ENCODE measurements at places on chromosomes 3 and 15.

- DNase-seq = no peak
These were observed 9.9 kb downstream of the THAP10 start for GRCh38 chr15:70882361-70882760.

GRCh38 chr3:94291686-94292085 is 228.8 kb downstream of the NSUN3 start:
- DNase-seq = no peak

GRCh38 chr3:26018889-26019288 is 229.0 kb downstream of the OXSM start:
- no peak for DNase-seq

GRCh38 chr15:90029024-90029423 is 27.9 kb downstream of the ZNF710 start:
- no peak for DNase-seq

DNA sequence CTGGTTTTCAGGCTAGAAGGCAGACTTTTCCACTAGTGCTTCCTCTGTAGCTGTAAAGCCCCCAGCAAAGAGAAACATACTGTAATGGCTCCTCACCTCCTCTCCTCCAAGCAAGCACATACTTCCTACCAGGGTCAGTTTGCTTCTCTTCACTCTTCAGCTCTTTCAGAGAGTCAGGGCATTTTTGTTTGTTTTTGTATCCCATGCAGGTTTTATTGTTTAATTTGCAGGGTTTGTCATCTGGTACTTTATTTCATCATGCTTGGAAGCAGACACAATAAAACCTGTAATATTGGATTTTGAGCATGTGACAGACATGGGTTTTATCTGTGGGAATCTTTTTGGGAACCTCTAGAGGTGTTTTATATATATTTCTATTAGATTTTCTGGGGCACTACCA is 753.3 kb upstream of the ROBO1 start:
- DNase-seq = no peak

- DNase-seq = no peak
These were observed 1.8 kb downstream of the ZBTB38 start for GRCh38 chr3:141370065-141370533.

GRCh38 chr15:52220937-52221660 is 29.9 kb upstream of the GNB5 start:
- DNase-seq = no peak

DNA sequence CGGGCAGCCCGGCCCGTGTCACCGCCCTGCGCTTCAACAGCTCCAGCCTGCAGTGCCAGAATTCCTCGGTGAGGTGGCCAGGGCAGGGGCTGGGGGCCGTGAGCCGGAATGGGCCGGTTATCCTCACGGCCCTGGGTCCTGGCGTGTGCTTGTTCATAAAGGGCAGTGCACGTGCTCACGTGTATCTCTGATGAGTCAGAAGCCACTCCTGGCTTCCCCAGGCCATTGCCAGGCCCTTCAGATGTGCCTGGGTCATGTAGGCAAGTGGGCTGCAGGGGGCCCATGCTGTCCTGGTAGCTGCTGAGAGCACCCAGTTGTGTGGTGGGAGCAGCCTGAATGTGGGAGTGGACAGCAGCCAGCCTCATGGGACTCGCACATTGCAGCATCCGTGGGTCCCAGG is 29.2 kb downstream of the PLXNA1 start:
- no peak for DNase-seq

GRCh38 chr3:63631670-63632069 is 20.8 kb upstream of the SNTN start:
- DNase-seq = no peak

GRCh38 chr3:99829844-99830243 is 12.2 kb downstream of the CMSS1 start:
- DNase-seq = no peak

GRCh38 chr3:46395210-46395661 is 11.6 kb downstream of the CCR5AS start:
- DNase-seq = no peak

GRCh38 chr3:152622811-152623167 is 212.1 kb upstream of the P2RY1 start:
- no peak for DNase-seq

DNA sequence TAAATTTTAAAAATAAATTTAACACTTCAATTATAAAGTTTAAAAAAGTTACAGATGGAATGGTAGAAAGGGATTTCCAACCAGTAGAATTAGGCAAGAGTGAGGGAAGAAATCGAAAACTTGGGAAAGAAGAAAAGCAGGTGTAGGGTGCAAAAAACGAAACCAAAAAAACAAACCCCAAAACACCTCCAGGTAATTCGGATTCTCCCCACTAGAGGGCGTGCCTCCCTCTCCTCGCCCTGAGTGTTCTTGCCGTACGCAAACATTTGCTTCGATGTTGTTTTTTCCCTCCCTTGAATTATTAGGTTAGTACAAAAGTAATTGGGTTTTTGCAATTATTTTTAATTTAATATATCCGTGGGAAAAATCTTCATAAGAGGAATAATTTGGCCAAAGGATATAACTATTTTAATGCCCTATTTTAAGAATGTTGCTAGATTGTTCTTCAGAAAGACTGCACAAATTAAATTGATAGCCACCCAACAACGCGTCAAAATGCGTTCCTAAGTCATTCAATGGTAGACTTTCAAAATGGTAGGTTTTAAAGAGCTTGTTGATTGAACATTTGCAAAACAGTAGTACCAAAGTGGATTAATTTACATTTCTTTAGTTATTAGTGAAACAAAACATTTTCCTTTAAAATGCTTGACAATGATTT is 63.7 kb downstream of the SLC30A4 start:
- peak; percentile 91 for DNase-seq

- DNase-seq = no peak
These were observed 23.2 kb downstream of the SCN11A start for GRCh38 chr3:39028546-39028945.

DNA sequence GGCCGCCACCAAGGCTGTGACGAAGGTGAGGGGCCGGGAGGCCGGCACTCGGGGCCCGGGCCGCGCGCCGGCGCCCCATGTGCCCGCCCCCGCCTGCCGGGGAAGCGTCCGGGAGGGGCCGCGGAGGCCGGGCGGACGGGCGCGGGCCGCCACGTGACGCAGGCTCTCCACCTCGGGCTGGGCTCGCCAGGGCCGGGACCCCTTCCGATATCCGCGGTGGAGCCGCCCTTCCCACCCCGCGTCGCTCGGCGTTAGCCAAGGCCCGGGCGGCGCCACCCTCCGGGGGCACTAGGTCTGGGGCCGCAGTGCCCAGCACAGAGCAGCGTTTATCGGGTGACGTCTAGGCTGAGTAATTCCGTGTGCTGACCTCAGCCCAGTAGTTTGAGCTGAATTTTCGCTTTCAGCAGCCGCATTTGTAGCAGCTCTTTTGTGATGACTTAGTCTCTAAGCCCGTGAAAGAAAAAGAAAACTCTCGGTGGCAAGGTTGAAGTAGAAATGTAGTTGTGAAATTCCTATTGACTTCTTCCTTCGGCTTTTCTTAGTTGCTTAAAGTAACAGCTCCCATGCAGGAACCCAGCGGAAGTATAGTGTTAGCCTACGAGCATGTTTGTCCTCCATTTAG is 885 bp downstream of the CDV3 start:
- DNase-seq = no peak

DNA sequence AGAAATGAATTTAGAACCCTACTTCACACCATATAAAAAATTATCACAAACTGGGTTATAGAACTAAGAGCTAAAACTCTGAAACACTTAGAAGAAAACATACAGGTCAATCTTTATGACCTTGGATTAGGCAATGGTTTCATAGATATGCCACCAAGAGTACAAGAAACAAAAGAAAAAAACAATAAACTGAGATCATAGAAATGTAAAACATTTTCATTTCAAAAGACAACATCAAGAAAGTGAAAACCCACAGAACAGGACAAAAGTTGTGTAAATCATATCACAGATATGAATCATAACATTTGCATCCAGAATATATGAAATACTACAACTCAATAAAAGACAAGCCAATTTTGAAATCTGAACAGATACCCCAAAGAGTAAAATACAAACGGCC is 72.4 kb downstream of the TBL1XR1 start:
- DNase-seq = no peak

DNA sequence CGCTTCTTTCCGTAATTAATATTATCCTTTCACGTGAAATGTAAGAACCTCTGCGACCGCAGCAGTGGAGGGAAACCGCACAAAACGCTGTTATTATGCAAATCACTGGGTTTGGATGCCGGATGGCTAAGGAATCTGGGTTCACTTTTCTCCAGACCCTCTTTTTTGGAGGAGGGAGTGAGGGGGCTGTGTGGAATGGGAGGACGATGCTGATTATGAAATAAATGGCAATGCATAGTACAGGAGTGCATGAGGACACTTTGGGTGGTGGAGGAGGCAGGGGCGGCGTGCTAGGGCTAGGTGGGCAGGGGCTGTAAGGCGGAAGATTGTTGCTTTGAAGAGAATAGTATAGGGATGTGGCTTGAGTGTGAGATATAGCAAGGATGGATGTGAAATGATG is 1.8 kb downstream of the CADM2 start:
- no peak for DNase-seq

DNA sequence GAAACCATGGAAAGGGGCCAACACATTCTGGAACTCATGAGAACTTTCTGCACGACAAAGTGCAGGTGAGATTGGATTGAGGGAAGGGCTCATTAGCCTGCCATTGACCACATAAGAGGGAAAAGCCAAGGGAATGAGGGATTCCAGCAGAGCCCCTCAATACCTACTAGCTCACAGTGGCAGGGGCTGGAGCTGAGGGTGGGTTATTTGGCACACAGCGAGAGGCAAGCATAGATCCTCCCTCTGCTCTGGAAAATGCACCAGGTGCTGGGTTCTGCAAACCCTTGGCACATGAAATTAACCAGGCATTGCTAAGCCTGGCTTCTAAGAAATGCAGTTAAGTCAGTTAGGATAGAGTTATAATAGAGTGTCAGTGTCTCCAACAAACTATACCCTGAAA is 60.8 kb downstream of the IL16 start:
- no peak for DNase-seq

DNA sequence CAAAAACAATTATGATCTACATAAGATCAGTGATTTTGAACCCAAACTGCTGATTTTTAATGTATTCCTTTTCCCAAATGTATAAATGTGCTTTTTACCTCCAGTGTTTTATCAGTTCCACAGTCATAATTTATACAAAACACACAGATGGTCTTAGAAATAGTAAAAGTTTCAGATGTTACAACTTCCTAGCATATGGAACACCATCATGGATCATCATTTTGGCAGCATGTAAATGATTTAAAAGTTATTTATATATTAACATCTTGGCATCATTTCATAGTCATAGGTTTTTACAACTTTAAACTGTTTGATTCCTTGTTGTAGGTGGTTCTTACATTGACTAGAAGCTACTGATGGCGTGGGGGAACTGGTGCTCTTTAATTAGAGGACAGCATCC is 1025.3 kb downstream of the ROBO1 start:
- DNase-seq = no peak

- DNase-seq = no peak
These were observed 30.8 kb upstream of the EOMES start for GRCh38 chr3:27752926-27753325.

DNA sequence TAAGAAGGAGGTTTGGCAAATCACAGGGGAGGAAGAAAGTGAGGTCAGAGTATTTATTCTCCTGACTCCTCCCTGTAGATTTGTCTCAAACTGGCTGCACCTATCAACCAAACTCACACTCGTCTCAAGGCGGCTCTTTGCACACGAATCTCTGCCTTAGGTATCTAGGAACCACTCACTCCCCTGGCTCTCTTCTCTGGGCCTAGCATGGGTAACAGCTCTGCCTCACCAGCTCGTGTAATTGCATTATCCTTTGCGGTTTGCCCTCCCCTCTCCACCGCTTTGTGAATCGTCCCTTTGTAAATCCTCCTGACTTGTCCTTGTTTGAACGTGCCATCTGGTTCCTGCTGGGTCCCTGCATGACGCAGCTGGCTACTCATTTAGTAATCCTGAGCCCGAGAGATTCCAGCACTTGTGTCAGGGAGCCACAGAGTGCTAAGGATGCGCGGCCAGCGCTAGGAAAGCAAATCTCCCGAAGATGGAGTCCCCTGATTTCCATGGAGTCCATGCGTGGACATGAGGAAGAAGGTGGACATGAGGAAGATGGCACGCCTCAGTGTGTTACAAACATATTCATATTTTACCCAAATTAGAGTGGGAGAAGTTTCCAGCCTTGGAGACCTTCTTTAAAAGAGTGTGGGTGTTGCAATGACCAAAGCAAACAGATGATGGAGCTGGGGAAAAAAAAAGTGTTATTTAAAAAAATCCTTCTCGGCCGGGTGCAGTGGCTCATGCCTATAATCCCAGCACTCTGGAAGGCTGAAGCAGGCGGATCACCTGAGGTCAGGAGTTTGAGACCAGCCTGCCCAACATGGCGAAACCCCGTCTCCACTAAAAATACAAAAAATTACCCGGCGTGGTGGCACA is 26.7 kb downstream of the NRROS start:
- no peak for DNase-seq

GRCh38 chr15:101479342-101479845 is 10.1 kb downstream of the PCSK6 start:
- no peak for DNase-seq

DNA sequence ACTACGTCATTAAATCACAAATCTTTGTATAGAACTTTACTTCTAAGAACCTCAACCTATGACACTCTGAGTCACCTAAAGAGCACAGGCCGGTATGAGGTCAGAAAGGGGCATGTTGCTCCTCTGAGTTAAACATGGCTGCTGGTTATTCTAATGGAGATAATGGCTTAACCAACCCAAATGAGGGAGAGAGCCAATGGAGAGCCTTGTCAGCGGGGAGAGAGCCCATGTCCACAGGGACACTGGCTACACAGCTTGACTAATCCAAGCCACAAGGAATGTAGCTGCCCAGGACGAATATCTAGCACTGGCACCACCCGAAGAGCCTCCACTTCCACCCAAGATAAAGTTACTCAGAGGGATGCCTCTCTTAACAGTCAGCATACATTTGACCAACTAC is 77.0 kb upstream of the STAC start:
- no peak for DNase-seq

GRCh38 chr3:27714692-27715453 is 7.2 kb downstream of the EOMES start:
- no peak for DNase-seq

GRCh38 chr3:5428607-5429516 is 241.4 kb downstream of the EDEM1 start:
- DNase-seq = no peak

All from omental fat pad (tissue), 4 donors.